ENCODE measurements at places on chromosomes 3 and 15. TPM values are rescaled to one million over a fixed set of nuclear protein-coding genes. Genes with fewer than 3 reads are reported as not detected.

Gene UBXN7
- total RNA-seq: 13.7 TPM

- no peak for DNase-seq
These were observed 7.7 kb upstream of the CX3CR1 start for GRCh38 chr3:39287216-39288164.

- DNase-seq: no peak
These were observed 170.2 kb upstream of the ICE2 start for GRCh38 chr15:60648928-60649679.

GRCh38 chr3:49253512-49253911 lies 23.5 kb downstream of the C3orf62 start:
- no peak for DNase-seq

DNA sequence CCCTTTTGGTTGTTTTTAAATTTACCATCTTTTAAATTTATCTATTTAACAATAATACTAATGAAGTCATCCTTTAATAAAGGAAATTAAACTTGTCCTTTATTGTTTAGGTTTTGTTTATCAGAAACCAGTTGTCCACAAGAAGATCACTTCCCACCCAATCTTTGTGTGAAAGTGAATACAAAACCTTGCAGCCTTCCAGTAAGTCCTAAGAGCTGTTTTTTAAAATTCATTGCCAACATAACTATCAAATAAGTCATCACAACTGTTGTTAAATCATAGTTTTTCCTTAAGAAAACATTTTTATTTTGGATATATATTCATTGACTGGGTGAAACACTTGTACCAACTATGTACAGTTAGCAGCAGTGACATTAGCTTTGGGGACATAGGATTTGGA lies 59.4 kb downstream of the CALML4 start:
- no peak for DNase-seq
